ENCODE measurements at places on chromosomes 1 and 21.

DNA sequence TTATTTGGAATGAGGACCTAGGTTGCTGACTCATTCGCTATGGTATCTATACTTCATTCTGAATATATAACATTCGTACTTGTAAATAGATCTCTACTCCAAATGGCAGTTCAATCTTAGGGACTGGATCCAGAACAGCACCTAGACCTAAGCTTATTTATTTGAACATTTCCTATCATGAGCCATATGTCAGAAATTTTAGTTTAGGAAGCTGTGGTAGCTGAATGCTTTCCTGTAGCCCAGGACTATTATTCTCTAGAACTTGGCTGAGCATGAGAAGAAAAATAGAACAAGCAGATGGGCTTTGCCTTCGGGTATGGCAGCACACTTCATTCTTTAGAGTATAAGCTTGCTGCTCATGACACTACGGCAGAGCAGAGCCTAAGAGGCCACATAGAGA, 1114.4 kb upstream of the B3GALT2 start:
- DNase-seq: no peak

DNA sequence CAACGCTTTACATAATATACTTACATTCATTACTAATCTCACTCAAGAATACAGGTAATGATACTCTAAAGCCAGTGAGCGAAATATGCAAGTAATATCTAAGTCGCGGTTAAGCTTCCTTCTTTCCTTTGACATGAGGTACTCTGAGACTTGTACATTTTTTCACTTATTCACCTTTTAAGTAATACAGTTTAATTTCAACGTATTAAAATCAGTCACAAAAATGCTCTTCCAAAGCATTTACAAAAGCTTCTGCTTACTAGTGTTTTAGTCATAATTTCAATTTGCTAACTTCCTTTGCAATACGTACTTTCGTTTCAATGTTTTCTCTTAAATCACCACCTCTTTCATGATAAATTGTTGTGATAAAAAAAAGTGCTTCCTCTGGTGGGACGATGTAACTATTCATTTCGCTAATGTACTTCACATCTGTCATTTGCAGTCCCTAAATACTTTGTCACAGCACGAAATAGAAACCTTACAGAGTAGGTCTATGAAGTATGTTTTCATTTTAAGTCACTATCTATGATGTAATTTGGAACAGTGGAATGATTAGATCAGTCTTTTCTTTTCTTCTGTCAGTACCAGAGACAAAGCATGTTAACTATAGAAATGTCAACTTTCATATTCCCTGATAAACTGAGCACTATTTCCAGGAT, 34.0 kb upstream of the ADGRL4 start:
- no peak for DNase-seq

- no peak for DNase-seq
These were observed 14.0 kb downstream of the GTF2B start for GRCh38 chr1:88877382-88877825.

- DNase-seq: no peak
These were observed 28.5 kb downstream of the SLC26A9 start for GRCh38 chr1:205914730-205915129.

GRCh38 chr1:47529520-47530098, 91.8 kb downstream of the FOXD2 start:
- no peak for DNase-seq

- DNase-seq: no peak
These were observed 124.3 kb downstream of the PGBD5 start for GRCh38 chr1:230301822-230302221.

- DNase-seq: no peak
These were observed 36.9 kb upstream of the RGS1 start for GRCh38 chr1:192538407-192539296.

DNA sequence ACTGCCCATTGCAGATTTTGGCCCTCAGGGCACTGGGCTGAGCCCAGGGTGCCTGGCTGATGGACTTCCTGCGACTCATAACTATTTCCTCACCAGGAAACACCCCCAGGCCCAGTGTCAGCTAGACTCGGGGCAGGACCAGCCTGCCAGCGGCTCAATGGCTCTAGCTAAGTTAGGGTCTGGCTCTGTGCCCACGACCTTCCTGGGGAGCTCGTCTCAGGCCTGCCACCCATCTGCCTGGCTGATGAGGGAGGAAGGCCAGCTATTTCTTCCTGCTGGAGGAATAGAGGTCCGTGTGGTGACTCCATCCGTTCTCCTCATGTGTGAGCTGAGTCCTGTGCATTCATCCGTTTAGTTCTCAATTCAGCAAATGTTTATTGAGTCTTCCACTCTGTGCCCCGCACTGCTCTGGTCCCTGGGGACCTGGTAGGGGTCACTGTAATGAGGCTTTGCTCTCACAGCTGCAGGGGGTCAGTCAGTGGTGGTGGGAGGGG, 44.5 kb downstream of the KIRREL1 start:
- DNase-seq: no peak

GRCh38 chr1:154166207-154166606, 11.3 kb upstream of the NUP210L start:
- DNase-seq: no peak

GRCh38 chr1:10196976-10197375, 13.4 kb upstream of the KIF1B start:
- no peak for DNase-seq

DNA sequence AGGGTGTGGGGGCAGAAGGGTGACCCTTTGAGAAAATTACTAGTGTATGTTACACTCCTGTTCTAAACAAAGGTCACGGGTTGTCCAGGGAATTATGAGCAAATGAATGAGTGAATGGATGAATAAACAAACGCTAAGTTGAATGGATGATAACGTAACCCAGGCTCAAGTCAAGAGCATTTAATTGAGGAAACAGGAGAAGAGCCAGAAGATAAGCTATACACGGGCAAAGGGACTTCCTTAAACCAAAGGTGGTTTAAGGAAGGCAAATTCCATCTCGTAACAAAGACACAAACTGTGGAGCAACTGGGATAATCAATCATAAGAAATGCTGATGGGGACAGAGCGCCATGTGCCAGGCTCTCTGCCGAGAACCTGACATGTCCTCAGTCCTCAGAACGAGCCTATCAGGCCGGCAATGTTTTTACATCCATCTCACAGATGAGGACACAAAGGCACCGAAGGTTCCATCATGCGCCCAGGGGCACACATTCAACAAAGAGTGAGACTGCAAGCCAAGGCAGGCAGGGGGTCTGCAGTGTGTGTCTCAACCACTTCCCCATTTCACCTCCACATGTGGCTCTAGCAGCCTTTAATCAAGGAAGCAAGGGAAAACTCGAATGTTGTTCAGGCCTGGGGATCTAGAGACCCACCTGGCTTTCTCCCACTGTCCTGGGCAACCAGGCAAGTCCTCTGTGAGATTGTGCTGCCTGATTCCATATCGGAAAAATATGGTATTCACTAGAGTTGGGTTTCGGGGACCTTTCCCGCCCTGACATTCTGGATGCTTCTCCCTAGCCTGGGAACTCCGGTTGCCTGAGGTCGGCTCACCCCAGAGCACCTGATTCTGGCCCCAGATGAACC, 126.8 kb upstream of the EDN2 start:
- DNase-seq: no peak

- DNase-seq: no peak
These were observed 17.7 kb upstream of the CLSTN1 start for GRCh38 chr1:9841460-9841859.

DNA sequence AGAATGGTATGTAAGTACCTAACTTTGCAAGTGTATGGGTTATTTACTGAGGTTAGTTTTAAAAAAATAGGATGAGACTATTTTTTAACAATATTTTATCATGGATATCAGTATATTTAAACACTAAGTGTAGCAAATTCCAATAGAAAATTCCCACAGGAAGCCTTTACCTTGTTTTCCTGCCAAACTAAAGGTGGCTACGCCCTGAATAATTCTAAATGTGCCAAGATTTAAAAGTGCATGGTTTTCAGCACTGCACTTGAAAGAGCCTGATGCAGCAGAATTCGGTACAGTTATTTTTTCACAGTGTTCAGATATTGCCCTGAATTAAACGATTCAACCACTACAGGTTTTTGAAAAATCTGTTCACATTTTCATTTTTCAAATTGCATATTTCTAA, 1622.8 kb upstream of the B3GALT2 start:
- no peak for DNase-seq

GRCh38 chr21:42207426-42207825, 11.5 kb upstream of the ABCG1 start:
- no peak for DNase-seq

DNA sequence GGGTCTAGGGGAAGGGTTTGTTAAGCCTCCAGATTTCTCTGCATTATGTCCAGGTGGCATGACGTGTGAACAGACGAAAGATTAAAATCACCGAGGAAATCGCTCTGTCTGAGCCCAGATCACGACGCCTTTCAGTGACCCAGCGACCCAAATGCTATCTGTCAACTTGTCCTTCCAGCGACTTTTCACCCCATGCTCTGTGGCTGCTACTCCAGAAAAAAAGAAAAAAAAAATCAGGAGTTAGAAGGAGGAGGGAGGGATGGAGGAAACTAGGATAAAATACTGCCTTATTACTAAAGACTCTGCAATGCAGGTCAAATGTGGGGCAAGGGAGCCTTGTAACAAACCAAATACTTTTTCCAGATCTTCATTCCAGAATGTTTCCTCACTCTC, 352.0 kb downstream of the NUF2 start:
- DNase-seq: no peak
